ENCODE measurements at places on chromosomes 3 and 15.

DNA sequence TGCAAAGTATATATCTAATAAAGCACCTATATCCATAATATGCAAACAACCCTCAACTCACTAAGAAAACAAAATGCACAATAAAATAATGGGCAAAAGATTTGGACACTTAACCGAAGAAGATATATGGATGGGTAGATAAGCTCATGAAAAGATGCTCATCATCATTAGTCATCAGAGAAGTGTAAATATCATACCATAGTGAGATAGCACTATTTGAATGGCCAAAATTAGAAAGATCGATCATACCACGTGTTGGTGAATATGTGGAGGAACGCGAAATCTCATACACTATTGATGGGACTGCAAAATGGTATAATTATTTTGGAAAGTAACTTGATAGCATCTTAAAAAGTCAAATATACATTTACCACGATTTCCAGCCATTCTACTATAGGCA lies 40.5 kb downstream of the PLS1 start:
- no peak for DNase-seq

- DNase-seq, result no peak
These were observed 19.5 kb downstream of the TRAK1 start for GRCh38 chr3:42110631-42111030.

DNA sequence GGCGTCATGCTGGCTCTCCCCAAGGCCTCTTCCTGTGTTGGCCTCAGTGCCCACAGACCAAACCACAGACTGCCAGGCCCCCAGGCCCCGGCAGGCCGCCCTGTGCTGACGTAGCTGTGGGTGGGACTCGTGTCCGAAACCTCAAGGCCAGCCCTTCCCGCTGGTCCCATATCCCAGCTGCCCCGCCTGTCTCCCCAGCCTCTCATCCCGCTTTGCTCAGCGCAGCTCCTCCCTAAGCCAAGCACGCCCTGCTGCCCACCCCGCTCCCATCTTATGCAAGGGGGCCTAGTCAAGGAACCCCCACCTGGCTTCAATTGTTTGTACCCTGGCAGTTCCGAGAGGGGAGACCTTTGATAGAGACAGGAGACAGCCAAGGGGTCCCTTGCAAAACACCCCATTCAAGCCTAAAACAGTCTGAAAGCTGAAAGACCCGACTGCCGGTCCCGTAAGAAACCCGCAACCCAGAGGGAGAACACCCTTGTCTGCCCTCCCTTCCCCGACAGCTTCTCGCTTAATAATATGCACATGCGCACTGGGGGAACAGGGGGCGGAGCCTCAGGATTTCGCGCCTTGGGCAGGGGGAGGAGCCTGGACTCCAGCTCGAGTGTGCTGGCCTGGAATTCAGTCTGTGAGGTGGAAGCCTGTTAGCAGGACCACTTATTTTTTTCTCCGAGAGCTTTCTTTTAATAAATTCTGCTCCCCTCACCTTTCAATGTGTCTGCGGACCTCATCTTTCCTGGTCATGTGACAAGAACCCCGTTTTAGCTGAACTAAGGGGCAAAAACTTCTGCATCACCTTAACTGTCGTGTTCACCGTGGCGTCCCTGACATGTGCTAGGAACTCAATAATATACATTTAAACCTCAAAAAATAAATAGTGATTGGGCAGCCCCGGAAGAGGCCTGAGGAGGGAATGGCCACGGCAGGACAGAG lies 17.2 kb downstream of the TNFAIP8L3 start:
- peak; percentile 10 for DNase-seq

DNA sequence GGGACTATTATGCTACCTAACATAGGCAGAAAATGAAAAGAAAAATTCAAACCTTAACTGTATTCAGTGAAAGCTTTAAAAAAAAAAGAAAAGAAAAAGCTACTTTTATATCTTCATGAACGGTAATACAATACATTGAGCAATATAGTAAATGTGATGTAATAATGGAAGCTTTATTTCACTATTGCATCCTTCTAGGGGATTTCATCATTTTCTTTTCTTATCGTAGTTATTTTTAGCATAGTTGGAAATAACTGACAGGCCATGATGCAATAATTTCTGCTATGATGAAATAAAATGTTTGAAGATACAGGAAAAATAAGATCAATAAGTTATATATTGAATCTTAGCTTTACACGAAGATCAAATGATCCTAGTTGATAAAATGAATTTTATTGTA lies 40.3 kb upstream of the ZCWPW2 start:
- DNase-seq, result no peak

GRCh38 chr3:39569095-39569494 lies 101.6 kb downstream of the MOBP start:
- DNase-seq, result no peak

DNA sequence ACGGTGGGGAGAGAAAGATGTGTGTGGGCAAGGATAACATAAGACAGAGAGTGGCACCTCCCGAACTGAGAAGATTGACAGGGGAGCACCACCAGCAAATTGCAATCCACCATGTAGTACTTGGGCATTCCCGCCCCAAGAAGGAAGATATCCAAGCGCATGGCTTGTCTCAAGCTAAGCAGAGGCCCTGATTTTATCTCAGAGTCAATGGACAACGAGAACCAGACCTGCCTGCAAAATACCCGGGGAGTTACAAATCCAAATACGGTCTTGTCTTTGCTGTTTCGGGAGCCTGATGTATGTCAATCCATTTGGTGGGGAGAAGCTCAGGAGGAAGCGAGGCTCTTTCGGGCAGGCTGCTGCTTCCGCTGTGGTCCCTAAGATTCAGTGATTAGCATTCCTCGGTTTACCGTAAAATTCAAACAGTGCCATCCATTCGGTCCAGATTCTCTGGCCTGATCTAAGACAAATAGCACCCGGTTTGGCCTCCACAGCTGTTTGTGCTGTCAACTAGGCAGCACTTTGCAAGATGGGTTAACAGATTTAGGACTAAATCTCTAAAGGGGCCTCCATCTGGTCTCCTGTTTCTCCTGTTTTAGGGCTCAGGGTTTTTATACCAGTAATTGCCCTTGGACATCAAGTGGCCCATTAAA lies 97.7 kb upstream of the WNT5A start:
- DNase-seq, result no peak

GRCh38 chr3:32989171-32989570 lies 37.7 kb downstream of the CCR4 start:
- peak; percentile 39 for DNase-seq

GRCh38 chr15:94587113-94587512 lies 355.8 kb downstream of the MCTP2 start:
- no peak for DNase-seq

- no peak for DNase-seq
These were observed 35.3 kb upstream of the FBN1 start for GRCh38 chr15:48680841-48681240.

DNA sequence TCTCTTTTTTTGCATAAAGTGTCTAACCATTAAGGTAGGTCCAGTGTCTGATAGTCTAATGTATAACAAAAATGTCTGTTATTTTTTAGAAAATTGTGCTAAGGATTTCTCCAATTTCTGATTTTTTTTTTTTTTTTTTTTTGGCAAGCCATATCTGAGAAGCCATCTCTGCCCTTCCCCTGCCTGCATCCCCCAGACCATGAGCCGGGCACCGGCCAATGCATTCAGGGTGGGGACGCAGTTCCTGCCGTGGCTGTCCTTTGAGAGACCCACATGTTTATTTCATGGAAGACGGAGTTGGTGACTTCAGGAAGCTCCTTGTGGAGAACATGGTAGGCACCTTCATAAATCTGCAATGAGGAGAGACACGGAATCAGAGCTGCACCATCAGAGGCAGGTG lies 19.2 kb downstream of the ABTB1 start:
- DNase-seq, result no peak

GRCh38 chr3:120137548-120137947 lies 43.3 kb upstream of the GSK3B start:
- DNase-seq, result no peak

DNA sequence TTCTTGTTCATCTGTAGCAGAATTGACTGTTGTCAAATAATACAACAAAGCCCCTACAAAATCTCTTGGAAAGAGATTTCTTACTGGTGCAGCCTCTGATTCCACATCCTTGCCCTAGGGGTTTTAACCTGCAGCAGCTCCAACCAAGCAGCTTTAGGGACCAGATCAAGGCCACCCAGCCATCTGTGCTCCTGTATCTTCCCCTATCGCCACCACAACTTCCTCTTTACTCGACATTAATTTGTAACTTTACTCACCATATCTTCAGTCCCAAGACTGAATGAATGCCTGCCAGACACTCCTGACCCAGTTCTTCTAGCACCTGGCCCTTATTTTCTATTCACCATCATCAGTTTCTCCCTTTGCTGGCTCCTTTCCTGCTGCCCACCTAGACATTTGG lies 156.6 kb upstream of the IL12A start:
- DNase-seq, result no peak

- no peak for DNase-seq
These were observed 88.0 kb upstream of the ALCAM start for GRCh38 chr3:105278688-105279087.

- no peak for DNase-seq
These were observed 23.2 kb downstream of the QTRT2 start for GRCh38 chr3:114079761-114080160.

DNA sequence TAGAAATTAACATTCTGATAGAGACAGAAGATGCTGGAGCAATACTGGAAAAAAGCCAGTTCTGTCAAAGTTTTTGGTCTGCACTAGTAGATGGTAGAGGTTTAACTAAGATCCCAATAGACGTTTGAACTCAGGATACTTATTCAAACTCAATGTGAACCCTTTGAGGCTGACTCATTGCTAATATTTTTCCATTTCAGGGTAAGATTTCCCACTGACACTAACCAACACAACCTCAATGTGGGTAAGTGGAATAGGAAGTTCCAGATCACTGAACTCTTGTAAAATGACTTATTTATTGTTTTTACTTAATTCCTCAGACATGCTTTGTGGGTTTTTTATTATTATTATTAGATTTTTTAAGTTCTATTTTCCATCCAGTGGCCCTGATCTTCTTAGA lies 1024.8 kb downstream of the EPHA3 start:
- DNase-seq, result no peak

GRCh38 chr3:127750226-127751031 lies 71.9 kb downstream of the MGLL start:
- no peak for DNase-seq

DNA sequence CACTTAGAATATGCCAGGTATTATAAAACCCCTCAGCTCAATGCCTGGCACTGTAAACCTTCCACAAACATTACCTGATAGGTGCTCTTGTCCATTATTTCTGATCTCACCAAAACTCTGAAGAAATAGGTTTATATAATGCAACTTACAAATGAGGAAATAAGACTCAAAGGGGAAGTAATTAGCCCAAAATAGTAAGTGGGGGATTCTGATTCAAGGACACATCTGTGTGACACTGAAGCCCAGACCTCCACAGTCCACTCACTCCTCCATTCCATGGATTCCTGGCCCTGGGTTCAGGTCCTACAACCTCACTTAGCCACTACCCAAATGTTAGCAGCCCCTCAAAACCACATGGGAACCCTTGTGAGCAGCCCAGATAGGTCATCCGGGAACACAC lies 49.9 kb downstream of the TRANK1 start:
- no peak for DNase-seq

- DNase-seq, result no peak
These were observed 264.9 kb upstream of the TPM1 start for GRCh38 chr15:62777671-62778070.

DNA sequence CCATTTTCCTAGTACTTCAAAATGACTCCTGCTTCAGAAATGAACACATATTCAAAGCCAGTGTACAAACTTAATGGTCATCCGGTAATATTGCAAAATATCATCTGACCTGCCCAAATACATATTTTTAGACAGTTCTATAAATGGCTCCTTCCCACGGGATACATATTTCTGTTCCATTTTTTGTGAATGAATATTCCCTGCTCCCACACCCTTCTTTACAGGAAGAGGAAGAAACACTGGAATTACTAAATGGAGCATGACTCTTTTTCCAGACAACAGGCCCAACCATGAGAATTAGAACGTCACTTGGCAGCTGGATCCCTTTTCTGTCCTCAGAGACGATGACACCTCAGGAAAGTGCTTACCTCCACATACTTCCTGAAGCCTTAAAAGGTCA lies 38.0 kb upstream of the CBLB start:
- no peak for DNase-seq

DNA sequence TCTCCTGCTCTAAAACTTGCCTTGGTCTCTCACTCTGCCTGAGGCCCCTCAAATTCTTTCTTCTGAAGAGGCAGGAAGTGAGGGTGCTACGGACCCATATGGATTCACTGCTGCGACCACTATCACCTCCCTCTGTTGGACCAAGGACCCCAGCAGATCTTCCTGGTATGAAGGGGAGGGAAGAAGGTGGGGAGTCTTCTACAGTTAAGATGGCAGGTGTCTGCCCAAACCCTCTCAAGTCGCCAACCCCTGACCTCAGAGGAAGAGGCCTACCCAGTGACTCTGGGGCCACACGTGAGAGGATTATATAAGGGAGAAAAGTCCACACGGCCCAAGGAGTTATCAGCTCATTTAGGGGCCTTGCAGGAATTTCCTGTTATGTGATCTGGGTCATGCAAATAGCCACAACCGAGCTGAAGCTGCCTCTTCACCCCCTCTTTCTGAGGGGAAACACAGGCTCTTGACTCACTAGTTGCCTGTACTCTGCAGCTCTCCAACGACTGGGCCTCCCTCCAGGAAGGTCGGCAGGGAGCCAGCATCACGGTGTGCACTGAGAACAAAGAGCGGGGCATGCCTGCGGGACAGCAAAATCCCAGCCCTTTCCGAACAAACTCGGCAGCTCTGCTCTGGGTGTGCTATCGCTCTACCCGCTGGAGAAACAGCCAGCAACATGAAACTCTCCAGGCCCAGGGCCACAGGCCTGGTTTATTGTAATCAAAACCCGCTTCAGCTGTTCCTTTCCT lies 116.0 kb downstream of the XXYLT1 start:
- DNase-seq, result no peak

Data from T-helper 1 cell (primary cell).